Upper lobe of left lung (tissue), 6 donors: ENCODE measurements at places on chromosomes 2 and 18. TPM values are rescaled to one million over a fixed set of nuclear protein-coding genes. Genes with fewer than 3 reads are reported as not detected.

DNA sequence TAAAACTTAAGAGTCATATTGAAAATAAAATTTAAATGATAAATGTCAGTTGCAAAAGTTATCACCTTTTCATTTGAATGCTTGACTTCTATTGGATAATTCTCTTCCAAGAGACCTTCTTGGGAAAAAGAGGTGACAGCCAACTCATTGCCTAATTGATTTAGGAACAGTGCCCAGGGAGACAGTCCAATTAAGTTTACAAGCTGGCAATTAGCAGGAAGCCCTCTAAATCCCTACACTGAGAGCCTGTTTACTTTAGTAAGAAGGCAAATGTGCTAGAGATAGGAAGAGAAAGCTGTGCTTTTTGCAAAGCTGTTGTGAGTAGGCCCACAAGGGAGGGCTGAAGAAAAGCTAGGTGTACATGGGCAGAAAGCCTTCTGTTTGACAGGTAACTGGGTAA, 189.1 kb downstream of the WDPCP start:
- DNase-seq = no peak

DNA sequence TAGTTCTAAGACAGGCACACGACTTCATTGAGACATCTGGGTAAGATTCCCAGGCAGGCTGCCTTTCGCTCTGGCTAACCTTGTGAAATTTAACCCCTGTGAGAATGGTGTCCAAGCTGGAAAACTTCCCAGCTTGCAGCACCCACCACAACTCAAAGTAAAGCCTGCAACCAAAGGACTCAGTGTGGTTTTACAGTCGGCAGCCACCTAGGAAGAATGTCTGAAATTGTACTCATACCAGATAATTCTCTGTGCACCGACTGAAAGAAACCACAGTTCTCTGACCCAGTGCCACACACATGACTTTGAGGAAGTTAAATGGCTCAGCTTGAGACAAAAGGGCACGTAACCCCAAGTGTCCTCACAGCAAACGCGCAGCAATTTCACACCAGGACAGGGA, 125.7 kb downstream of the RBMS1 start:
- DNase-seq = no peak

DNA sequence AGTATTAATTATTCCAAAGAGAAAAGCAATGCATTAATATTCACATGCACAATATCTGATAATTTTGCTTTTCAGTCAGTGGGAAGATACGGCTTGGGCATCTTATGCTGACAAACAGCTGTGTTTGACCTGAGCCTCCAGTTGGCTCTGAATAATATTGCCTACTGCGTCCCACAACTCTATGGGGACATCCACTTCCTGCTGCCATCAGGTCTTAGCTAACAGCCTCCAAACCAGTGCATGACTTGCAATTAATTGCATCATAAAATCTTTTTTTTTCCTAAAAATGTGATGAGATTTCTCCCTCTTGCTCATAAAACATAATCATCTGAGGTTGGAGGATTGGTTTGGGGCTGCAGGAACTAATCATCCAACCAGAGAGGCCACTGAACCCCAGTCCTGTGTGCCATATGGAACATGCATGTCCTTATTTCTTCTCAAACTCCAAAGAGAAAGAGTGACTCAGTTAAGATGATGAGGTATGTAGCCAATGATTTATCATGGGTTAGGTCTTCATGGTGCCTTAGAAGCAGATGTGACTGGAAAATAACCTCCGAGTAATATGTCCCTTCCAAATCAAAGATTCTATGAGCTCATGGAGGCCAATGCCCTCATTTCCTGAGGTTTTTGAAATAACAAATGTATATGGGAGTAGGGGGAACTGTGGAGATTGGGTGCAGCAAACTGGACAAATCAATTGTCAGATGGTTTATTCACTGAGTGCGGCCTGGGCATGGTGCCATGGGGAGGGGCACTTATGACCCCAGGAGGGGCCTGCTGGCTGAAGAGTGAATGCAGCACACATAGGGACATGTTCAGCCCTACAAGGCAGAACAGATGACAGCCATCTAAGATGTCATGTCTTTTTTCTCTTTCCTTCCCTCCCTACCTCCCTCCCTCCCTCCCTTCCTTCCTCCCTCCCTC, 39.4 kb downstream of the EDAR start:
- DNase-seq = no peak

GRCh38 chr2:44931198-44931780, 10.2 kb upstream of the SIX3 start:
- DNase-seq = no peak

DNA sequence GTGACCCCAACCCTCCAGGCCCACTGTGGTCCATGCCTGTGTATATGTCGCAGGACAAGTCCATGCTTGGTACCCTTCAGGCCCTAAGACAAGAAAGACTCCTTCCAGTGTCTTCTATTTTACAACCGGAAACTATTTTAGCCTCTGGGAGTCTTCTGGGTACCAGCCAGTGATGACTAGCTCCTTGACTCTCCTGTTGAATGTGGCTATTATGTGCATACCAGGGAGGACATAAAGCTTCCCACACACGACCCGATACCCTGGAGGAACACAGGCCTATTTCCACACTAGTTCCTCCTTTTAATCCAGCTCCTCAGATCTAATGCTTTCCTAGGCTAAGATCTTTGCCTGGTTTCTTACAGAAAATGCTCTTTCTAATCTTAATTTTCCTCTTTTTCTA, 178.1 kb downstream of the NCKAP5 start:
- no peak for DNase-seq

Gene METAP1D
- total RNA-seq = 3.7 TPM

Gene ANKRD62
- not detected for total RNA-seq
